ENCODE measurements at places on chromosomes 2 and 18. TPM values are rescaled to one million over a fixed set of nuclear protein-coding genes. Genes with fewer than 3 reads are reported as not detected.

Gene SP110
- total RNA-seq = 6.8 TPM

DNA sequence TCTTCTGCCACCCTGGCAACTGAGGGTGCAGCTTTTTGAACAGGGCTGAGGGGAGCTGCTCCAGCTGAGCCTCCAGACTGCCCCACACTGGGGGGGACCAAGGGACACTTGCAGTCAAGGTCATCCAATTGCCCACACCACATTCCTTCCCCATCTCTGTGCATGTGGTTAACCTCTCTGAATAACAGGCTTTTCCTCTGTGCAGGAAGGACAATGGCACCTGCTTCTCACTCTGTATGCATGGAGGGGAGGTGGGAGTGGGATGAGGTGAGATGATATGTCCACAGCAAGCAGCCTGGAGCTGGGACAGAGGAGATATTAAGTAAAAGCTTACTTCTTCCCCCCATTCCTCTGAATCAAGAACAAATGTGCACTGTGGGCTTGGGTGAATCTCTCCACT lies 39.1 kb upstream of the TEX51 start:
- no peak for DNase-seq

GRCh38 chr2:159185401-159186130 lies 100.9 kb downstream of the WDSUB1 start:
- DNase-seq = no peak

Gene PDE1A
- total RNA-seq = 73.8 TPM

- no peak for DNase-seq
Measured at GRCh38 chr2:30780776-30781330, 26.4 kb downstream of the CAPN13 start.

GRCh38 chr2:29119211-29119610 lies 4.0 kb downstream of the CLIP4 start:
- DNase-seq = no peak

- DNase-seq = no peak
Measured at GRCh38 chr2:234098681-234099080, 48.2 kb downstream of the SPP2 start.

DNA sequence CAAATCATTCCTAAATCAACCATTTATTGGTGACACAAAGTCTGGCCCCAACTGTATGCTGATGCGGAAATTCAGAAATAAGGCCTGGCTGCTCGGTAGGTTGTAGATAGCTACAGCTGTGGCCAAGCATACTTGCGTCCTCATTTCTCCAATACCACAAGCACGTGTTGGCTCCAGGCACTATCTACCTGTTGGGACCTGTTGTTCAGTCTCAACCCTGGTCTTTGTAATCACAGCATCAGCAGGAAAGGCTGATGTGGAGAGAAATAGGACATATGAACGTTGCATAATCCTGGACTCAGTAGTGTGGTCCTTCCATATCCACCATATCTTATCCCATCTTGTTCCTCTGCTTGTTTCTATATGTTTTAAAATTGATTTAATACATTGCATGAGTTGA lies 212.6 kb downstream of the PMAIP1 start:
- no peak for DNase-seq

Gene FOXD4L1
- total RNA-seq = 0.10 TPM

GRCh38 chr2:238169708-238170251 lies 11.0 kb downstream of the ERFE start:
- DNase-seq = no peak

GRCh38 chr2:70807828-70808118 lies 12.6 kb downstream of the CLEC4F start:
- DNase-seq = no peak

DNA sequence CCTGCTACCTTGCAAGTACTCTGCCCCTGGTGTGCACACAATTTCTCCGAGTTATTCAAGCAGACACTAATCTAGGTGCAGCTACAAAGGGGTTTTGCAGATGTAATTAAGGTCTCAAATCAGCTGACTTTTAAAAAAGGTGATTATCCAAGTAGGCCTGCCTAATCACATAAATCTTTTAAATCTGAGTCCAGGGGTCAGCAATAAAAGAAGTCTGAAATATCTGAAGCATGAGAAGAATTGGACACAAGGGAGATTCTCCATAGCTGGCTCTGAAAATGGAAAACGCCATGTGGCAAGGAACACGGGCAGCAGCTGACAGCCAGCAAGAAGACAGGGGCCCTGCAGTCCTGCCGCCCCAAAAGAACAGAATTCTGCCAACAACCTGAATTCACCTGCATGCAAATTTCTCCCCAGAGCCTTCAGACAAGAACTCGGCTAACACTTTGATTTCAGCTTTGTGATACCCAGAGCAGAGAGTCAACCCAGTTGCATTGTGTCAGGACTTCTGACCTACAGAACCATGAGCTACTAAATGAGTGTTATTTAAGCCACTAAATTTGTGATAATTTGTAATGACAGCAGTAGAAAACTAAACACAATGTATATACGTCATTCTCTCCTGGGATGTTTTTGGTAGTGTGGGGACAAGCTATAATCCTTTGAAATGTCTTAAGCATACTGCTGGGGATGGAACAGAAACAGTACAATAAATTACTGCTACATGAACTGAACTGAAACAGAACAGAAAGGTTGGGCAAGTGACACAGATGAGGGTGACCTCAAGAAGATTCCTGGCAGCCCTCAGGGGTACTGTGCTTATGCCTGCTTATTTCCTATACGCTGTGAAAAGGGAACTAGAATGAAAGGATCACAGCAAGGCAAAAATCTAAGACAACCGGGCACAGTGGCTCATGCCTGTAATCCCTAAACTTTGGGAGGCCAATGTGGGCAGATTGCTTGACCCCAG lies 3.2 kb downstream of the INO80C start:
- DNase-seq = no peak

GRCh38 chr18:13406736-13407135 lies 188.2 kb downstream of the LDLRAD4 start:
- DNase-seq = no peak

Measured in spinal cord (tissue), 10 donors.